Heart left ventricle (tissue), 16 donors: ENCODE measurements at places on chromosomes 16 and 17. TPM values are rescaled to one million over a fixed set of nuclear protein-coding genes. Genes with fewer than 3 reads are reported as not detected.

MTHFSD gene
- 5.6 TPM for polyA plus RNA-seq

PRSS21 gene
- polyA plus RNA-seq, result not detected

CSH1 gene
- polyA plus RNA-seq, result not detected

MYLK3 gene
- polyA plus RNA-seq, result 76.4 TPM

PTGES3L gene
- polyA plus RNA-seq, result 58.0 TPM

ADAMTS18 gene
- 0.10 TPM for polyA plus RNA-seq

MPV17L gene
- 7.1 TPM for polyA plus RNA-seq

ADGRG3 gene
- 0.61 TPM for polyA plus RNA-seq

MRTFB gene
- 8.3 TPM for polyA plus RNA-seq

SLC38A8 gene
- not detected for polyA plus RNA-seq

HCRT gene
- not detected for polyA plus RNA-seq

SCIMP gene
- 0.98 TPM for polyA plus RNA-seq

TRPV2 gene
- 5.2 TPM for polyA plus RNA-seq

MT1A gene
- 8.4 TPM for polyA plus RNA-seq

GNGT2 gene
- polyA plus RNA-seq, result 1.8 TPM

CDH1 gene
- not detected for polyA plus RNA-seq
